ENCODE measurements at places on chromosomes 2 and 18.
A peak's percentile ranks its signal among the peaks of the same experiment; 100 is the strongest.

GRCh38 chr18:52323802-52324201 is 16.2 kb upstream of the DCC start:
- DNase-seq, result no peak

DNA sequence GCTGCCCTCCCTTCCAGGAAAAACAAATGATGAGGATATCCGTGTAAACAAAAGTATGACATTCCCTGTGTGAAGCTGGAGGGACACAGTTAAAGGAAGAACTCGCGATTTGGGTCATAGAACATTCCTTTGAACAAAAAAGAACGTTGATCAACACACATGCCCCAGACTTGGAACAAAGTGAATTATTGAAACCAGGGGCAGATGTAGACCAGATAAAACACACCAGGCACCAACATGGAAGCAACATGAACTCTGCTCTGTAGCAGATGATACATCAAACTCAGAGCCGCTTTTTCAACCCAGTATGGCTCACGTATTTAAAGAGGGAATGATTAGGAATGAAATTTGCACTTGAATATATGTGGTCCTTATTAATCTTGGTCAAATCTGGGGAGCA is 206.5 kb downstream of the TMEM182 start:
- DNase-seq, result no peak

DNA sequence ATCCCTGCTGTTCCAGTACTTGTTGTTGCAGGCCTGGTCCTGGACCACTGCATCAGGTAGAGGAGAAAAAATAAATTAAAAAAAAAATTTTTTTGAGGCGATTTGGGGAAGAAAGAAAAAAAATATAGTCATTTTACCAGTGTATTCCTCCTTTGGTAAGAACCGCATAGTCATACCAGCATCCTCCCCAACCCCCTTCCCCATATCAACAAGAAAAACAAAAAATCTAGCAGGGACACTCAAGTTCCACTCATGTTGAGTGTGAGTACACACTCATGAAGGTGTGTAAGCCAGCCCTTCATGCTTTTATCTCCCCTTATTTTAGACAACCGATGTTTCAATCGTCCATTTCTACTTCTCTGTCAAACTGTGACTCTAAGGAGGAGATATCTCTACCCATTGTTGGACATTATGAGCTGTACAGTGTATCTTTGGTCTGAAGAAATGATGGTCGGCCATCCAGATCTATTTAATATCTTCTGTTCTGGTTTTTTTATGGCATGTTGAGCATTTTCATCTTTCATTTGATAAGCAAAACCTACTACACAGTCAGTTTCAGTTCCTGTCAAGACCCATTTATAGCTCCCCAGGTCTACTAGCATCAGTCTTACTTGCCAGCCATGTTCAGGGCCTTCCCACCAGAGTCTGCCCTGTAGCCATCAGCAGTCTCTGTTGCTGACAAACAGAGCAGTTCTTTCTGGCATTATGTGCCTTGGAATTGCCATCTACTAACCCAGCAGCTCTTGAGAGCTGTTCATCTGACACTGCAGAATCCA is 20.0 kb downstream of the ELP2 start:
- DNase-seq, result no peak

DNA sequence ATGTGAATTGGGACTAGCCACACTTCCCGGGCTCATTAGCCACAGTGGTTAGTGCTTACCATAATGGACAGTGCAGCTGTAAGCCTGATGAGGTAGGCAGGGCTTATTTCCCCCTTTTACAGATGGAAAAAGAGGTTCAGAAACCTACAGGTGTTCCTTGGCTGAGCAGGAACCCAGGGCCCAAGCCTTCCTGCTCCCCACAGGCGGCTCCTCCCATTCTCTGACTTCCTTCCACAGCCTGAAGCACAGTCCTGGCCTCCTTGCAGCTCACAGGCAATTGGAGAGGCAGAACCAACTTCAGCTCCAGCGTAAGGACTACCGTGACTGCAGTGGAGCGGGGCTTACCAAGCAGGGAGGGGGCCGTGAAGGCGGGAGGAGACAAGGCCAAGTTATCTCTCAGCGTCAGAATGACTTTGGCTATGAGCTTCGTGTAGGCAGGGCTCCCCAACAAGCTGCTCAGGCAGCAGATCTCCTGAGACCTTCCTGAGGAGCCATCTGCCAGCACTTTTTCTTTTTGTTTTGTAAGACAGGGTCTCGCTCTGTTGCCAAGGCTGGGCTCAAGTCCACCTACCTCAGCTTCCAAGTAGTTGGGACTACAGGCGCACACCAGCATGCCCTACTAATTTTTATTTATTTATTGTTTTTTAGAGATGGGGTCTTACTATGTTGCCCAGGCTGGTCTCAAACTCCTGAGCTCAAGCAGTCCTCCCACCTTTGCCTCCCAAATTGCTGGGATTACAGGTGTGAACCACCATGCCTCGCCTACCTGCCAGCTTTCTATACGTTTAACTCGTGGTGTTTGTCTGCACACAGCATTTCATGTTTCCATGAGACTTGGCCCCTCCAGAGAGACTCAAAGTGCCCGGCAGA is 34.2 kb upstream of the NT5DC4 start:
- no peak for DNase-seq

DNA sequence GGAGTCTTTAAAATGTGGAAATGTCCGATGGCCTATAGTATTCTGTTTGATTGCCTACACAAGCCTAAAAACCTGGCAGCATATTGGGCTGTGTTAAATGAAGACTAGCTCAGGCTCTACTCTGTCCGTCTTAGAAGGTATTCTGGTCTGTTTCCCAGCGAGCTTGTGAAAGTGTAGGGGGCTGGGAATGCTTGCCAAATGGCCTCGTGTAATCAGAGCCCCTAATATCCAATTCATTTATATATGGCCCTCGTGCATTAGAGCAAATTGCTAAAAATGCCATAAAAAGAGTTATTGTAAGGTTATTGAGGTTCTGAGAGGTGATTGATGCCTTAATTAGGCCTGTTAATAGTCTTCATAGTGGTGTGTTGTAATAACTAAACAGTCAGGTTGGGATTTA is 1500.4 kb downstream of the DPP10 start:
- no peak for DNase-seq

DNA sequence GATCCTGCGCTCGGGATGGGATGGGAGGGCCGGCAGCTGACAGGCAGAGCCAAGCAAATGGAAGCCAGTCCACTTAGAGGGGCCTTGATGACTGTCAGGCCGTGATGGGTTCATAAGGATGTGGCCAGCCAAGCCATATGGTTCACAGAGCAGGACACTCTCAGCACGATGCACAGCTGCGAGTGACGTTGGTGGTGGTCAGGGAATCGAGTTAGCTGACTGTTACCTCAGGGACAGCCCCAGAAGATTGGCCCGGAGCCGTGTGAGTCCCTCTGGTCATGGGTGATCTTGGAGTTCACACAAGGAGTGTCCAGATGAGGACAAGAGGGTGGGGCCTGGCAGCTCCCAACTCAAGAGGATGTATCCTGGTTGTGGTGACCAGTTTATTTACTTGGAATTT is 70.2 kb downstream of the TPGS2 start:
- DNase-seq, result no peak

- no peak for DNase-seq
Measured at GRCh38 chr2:199603721-199604291, 146.1 kb upstream of the SATB2 start.

GRCh38 chr2:195364015-195364965 is 292.7 kb upstream of the SLC39A10 start:
- DNase-seq, result peak; percentile 15

DNA sequence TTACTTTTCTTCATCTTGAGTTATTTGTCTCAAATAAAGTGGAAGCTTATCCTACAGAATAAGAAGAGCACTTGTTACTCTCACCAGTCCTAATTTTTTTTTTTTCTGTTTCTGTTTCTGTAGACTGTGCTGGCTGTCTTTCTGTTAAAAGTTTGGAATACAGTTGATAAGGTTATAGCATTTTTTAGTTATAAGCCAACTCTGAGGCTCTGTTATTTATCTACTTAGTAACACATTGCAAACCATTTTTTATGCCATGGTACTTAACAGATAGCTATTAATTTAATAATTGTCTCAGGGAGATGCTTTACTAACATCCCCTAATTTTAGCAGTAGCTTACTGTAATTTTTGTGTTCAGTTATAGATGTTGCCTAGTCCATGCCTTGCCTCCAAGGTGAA is 37.9 kb downstream of the CREB1 start:
- no peak for DNase-seq

DNA sequence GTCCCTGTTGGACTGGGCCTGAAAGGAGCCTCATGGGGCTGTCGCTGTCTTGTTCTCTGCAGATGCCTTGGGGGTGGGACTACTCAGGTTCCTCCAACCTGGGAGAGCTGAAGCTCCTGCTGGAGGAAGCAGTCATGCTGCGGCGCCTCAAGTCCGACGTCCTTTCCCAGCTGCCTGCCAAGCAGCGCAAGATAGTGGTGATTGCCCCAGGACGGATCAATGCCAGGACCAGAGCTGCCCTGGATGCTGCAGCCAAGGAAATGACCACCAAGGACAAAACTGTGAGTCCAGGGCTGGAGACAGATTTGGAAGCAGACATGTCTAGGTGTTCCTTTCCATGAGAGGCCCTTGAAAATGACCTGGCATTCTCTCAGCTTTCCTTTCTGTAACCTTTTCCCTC is 38.5 kb downstream of the SMARCAL1 start:
- no peak for DNase-seq

DNA sequence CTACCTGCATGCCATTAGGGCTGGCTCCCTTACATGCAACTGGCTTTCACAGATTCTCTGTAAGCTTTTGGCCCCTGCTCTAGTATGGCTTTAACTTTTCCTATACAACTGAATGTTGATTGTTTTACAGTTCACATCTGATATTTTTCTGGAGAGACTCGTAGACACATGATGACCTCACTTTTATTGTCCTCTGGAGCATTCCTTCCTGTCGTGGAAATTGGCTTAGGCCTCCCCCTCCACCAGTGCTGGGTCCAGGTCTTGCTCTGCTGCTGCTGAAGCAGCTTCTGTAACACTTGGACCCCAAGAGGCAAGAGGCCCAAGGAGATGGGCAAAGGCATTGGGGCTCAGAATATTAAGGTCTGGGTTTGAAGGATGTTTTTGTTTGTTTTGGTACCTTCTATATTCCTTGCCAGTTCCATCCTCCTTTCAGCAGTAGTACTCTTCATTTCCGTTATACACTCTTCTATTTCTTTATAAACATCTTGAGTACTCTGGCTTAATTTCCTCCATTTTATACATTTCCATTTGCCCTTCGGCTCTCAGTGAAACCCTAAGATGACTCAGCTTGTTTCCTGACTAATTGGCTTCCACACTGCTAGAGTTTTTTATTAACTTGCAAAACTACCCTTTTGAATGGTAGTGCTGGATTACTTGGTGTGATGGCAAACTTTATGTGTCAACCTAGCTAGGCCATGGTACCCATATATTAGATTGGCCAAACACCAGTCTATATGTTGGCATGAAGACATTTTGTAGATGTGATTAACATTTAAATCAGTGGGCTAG is 219.8 kb downstream of the CDCA7 start:
- DNase-seq, result no peak

- DNase-seq, result peak; percentile 71
Measured at GRCh38 chr2:108607706-108608301, 73.5 kb downstream of the LIMS1 start.

- no peak for DNase-seq
Measured at GRCh38 chr2:165792104-165792454, 2.0 kb downstream of the GALNT3 start.

DNA sequence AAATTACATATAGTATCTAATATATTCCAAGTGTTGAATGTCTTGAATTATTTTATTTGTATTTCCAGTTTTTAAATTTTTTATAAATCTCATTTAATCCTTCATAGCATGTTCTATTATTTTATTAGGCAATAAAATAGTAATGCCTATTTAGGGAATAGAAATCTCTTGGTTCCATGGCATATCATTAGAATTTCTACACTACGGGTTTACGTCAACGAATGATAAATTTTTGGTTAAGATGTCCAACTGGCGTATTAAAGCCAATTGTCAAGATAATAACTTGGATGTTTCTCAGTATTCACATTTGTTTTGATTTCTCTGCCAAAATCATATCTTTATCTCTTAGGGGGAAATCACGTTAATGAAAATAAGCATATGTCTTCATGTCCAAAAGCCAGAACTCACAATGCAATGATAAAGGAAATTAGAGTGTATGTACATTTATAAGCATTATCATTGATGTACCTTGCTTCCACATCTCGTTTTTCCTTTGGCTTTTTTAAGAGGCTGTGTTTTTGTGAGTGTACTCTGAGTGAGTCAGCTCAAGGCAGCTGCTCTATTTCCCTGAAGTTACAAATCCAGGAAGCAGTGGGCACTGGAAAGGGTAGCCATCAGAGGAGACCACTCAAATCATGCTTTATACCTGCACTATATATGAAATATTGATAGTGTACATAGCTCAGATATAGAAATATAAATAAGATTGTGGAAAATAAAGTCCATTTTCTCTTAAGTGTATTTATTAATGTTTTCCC is 115.8 kb upstream of the PDE1A start:
- DNase-seq, result no peak

GRCh38 chr2:182763311-182763912 is 47.4 kb downstream of the DNAJC10 start:
- peak; percentile 42 for DNase-seq

DNA sequence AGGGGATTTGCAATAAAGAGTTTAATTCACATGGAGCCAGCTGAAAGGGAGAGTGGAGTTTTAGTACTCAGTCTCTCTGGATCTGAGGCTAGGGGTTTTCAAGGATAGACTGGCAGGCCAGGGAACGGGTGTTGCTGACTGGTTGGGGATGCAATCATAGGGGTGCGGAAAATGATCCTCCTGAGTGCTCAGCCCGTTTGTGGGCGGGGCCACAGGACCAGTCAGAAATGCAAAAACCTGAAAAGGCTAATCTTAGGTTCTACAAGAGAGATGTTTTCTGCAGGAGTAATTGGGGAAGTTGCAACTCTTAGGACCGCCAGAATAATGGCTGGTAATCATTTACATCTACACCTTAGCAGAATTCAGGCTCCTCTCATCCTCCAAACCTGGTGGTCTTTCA is 2.5 kb downstream of the NFU1 start:
- DNase-seq, result no peak

DNA sequence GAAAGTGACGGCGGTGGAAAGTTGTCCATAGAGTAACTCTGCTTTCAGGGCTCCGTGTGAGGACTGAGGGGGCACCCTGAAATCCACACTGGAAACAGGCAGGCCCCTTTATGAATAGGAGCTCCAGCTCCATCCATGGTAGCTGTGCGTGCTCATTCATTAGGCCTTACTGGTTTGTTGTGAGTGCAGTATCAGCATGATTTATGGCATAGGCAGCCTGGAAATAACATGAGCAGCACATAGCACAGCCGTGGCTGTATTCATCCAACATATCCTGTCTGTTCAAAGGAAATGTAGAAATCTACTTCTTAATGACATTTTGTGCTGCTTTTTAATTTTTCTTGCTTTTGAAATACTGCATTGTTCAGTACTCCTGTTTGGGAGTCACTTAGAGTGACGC is 414.8 kb upstream of the RAB12 start:
- no peak for DNase-seq

- DNase-seq, result peak; percentile 87
Measured at GRCh38 chr2:178865146-178865936, 58.1 kb upstream of the TTN start.
